H54 (cell line): ENCODE measurements at places on chromosomes 7 and 10.

DNA sequence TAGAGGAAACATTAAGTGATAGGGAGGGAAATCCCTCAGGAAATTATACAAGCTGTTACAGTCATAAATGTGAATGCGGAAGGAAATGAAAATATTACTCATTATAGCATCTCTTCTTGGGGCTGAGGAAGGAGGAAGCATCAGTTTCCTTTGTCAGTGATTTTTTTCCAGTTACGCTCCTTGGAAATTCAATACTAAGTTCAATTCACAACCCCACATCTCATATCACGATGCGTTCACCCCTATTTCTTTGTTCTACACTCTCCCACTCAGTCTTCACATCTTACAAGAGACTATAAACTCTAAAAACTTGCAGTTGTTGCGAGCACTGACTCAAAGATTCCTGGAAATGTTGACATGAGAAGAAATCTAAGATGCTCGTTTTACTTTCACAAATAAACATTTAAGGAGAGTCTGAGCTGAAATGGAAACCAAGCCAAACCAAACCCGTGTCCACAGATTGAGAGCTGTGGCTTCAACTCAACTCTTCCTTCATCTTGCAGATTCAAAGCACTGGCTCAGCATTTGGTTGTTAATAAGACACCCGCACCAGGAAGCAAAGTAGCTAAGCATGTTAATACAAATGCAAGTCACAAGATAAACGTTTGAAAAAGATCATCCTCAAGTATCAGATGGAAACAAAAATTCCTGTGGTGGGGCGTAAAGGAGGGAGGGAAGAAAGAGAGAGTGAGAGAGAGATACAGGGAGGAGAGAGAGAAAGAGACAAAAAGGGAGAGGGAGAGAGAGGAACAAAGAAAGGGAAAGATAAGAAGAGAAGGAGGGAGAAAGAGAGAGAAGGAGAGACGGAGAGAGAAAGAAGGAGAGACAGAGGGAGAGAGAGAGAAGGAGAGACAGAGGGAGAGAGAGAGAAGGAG is 150.0 kb upstream of the RSU1 start:
- DNase-seq: no peak

DNA sequence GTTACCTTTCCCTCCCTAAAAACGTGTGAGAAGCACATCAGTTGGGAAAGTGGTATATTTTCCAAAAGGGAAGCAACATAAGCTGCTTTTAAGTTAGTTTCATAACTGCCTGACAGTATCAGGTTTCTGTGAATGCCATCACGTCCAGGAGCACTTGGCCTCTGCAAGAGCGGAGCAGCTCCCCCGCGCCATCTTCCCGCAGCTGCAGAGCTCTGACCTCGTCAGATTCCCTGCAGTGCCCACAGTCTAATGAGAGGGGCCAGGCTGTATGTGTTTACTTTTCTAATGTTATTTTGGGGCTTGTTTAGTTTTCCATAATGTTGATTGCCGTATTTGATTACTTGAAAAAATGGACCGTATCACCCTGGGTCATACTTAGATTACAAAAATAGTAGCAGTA is 74.2 kb downstream of the MGMT start:
- no peak for DNase-seq

- no peak for DNase-seq
Observed at GRCh38 chr7:96187735-96188134, 134.2 kb downstream of the SLC25A13 start.

- no peak for DNase-seq
Observed at GRCh38 chr10:91682912-91683311, 50.0 kb upstream of the PPP1R3C start.

- no peak for DNase-seq
Observed at GRCh38 chr10:73786512-73786885, 1.1 kb downstream of the ZSWIM8 start.

GRCh38 chr7:33261585-33261984 is 132.2 kb downstream of the BBS9 start:
- no peak for DNase-seq

DNA sequence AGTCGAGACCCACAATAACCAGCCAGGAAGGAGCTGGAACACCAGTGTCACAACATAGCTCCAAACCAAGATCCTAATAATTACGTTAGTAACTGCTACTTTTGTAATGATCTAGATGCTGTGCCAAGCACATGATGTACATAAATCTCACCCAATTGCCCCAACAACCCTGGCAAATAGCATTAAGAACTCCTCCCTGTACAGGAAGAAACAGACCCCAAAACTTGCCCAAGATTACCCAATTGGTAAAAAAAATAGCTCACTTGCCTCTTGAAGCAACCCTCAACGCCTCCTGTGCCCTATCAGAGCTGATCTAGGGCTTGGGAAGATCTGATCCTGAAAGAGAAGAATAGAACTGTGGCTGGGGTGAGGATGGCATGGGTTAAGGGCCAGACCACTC is 628.7 kb upstream of the AUTS2 start:
- no peak for DNase-seq

GRCh38 chr7:71733107-71733870 is 601.3 kb downstream of the GALNT17 start:
- DNase-seq: peak; percentile 74

GRCh38 chr7:150831851-150832250 is 20.5 kb upstream of the AOC1 start:
- DNase-seq: no peak

DNA sequence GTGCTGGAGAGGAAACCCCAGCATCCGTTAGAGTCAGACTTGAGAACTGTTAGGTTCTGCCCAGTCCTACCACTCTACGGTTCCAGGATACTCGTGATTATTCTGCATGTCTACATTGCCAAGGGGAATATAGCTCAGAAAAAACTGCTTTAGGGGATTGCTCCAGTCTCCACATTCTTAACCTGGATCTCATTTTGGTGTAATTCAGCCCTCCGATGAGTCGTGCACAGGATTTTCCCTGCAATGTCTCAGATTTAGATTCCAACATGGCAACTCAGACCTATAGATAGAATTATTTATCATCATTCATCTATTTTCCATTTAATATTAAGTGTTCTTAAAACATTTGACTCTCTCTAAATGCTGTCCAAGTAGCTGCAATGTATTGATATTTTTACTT is 121.1 kb upstream of the ZEB1 start:
- DNase-seq: no peak

GRCh38 chr10:24162206-24162985 is 46.5 kb upstream of the KIAA1217 start:
- DNase-seq: no peak

DNA sequence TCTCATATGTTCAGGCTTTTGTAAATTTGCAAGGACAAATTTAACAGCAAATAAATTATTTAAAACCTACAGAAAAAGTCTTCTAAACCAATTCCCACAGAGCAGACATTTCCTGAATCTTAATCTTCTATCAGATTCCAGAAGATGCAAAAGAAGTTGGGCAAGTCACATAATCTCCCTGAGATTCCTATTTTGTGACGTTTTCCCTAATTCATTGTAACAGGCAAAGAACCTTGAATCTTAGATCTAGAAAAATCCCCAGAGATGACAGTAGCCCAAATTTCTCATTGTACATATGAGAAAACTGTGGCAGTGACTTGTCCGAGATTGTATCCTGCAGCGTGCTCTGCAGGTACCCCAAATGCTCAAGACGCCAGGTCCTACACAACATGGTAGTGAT is 4.9 kb downstream of the ITPRID1 start:
- DNase-seq: no peak

DNA sequence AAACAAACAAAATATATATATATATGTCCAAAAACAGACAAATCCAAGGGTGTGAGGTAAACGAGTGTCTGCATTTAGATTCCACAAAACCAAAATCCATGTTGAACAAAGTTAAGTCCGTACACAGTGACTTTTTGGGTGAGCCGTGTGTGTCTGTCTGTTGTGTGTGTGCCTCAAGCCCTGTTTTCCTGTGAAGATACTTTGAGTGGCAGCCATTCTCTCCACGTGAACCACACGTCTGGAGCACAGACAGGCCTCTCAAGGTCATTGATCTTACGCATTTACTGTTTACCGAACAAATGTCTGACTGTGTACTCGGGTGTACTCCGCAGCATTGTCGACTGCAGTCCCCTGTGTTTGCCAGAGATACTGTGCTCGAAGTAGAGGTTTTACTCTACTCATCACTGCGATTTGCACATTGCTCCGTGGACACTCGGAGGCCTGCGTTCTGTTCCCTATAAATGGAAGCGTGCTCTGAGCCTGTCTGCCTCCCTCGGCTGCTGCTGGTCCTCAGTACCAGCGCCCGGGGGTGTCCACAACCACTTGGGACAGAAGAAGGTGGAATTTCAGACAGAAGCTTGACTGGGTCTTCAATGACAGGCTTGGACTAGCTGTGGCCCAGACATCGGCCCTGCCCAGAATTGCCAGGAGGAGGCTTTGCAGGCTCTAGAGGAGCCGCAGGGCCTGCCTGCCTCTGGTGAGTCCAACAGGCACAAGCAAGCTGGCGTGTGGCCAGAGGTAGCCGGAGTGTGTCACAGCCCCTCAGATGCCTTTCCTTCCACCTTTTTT is 22.1 kb downstream of the CYP17A1 start:
- DNase-seq: no peak
